ENCODE measurements at places on chromosomes 16 and 17. TPM values are rescaled to one million over a fixed set of nuclear protein-coding genes. Genes with fewer than 3 reads are reported as not detected.
A peak's percentile ranks its signal among the peaks of the same experiment; 100 is the strongest.

The TNP2 gene
- polyA plus RNA-seq: not detected

The CBX1 gene
- 57.2 TPM for polyA plus RNA-seq

The KCNJ18 gene
- not detected for polyA plus RNA-seq

The ARHGDIG gene
- polyA plus RNA-seq: not detected

The CACNG5 gene
- polyA plus RNA-seq: not detected

The TMEM170A gene
- 13.3 TPM for polyA plus RNA-seq

The TBC1D3I gene
- polyA plus RNA-seq: 0.10 TPM

The SALL1 gene
- 9.9 TPM for polyA plus RNA-seq

The NECAB2 gene
- 0.24 TPM for polyA plus RNA-seq

The NLRC5 gene
- polyA plus RNA-seq: 9.2 TPM

The PER1 gene
- 5.5 TPM for polyA plus RNA-seq

The PRRT2 gene
- 6.1 TPM for polyA plus RNA-seq

The SRRM2 gene
- 80.5 TPM for polyA plus RNA-seq

The SPN gene
- 0.05 TPM for polyA plus RNA-seq

The TGFB1I1 gene
- 63.4 TPM for polyA plus RNA-seq

The CD68 gene
- 39.6 TPM for polyA plus RNA-seq

The ACE gene
- polyA plus RNA-seq: 1.1 TPM

The UMOD gene
- not detected for polyA plus RNA-seq

The TMEM235 gene
- not detected for polyA plus RNA-seq

The KDM6B gene
- polyA plus RNA-seq: 2.4 TPM

GRCh38 chr16:57994778-57995177, 5.7 kb downstream of the ZNF319 start:
- DNase-seq: no peak

DNA sequence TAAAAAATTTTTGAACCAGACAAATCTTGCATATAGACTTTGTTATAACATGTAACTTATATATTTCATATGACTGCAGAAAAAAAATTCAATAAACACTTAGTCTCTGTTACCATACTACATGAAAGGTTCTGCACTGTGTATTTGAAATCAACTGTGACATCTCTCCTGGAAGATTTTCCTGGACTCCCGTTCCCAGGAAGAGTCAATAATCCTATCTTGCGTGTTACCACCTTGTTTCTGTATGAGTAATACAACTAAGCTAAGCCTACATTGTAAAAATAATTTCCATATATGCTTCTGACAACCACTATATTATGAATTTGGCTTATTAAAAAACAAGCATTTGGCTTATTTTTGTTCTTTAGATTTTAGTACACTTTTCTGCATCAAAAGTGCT, 665.6 kb upstream of the SOX9 start:
- no peak for DNase-seq

DNA sequence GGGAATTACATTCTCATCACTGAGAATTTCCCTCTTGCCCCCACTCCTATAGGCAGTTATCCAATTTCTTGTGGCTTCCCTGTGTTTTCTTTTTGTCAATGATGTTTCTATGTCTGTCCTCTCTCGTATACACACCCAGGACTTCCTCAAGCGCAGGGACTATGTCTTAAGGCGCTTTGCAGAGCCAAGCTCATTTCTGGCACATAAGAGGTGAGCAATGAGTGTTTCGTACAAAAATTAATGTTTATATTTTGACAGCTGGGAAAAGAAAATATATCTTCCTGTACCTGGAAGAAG, 947 bp downstream of the DDX42 start:
- DNase-seq: no peak

- no peak for DNase-seq
These were observed 25.9 kb downstream of the BCO1 start for GRCh38 chr16:81264386-81264785.

DNA sequence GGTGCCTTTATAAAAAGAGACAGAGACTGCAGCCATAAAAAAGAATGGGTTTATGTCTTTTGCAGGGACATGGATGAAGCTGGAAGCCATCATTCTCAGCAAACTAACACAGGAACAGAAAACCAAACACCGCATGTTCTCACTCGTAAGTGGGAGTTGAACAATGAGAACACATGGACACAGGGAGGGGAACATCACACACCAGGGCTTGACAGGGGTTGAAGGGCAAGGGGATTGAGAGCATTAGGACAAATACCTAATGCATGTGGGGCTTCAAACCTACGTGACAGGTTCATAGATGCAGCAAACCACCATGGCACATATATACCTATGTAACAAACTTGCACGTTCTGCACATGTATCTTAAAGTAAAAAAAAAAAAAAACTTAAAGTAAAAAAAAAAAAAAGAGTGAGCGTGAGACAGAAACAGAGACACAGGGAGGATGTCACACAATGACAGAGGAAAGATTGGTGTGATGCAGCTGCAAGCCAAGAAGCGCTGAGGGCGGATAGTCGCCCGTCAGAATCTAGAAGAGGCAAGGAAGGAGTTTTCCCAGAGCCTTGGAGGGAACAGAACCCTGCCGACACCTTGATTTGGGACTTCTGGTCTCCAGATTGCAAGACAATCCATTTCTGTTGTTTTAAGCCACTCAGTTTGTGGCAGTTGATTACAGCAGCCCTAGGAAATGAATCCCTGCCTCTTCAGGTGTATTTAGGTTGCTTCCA, 27.4 kb upstream of the TNS4 start:
- DNase-seq: no peak

GRCh38 chr17:80618304-80618703, 73.7 kb downstream of the RPTOR start:
- DNase-seq: no peak

- DNase-seq: peak; percentile 87
These were observed 75.6 kb downstream of the CHD9 start for GRCh38 chr16:53130159-53131049.

GRCh38 chr17:75808549-75808904, 23.9 kb downstream of the UNK start:
- DNase-seq: no peak

- DNase-seq: no peak
These were observed 66.4 kb downstream of the NXN start for GRCh38 chr17:913207-913606.

GRCh38 chr16:65336160-65336559, 214.3 kb upstream of the CDH11 start:
- no peak for DNase-seq

- peak; percentile 88 for DNase-seq
These were observed 2.1 kb downstream of the MFAP4 start for GRCh38 chr17:19384723-19385391.

GRCh38 chr17:81393684-81394376, 1.4 kb upstream of the BAHCC1 start:
- peak; percentile 99 for DNase-seq

DNA sequence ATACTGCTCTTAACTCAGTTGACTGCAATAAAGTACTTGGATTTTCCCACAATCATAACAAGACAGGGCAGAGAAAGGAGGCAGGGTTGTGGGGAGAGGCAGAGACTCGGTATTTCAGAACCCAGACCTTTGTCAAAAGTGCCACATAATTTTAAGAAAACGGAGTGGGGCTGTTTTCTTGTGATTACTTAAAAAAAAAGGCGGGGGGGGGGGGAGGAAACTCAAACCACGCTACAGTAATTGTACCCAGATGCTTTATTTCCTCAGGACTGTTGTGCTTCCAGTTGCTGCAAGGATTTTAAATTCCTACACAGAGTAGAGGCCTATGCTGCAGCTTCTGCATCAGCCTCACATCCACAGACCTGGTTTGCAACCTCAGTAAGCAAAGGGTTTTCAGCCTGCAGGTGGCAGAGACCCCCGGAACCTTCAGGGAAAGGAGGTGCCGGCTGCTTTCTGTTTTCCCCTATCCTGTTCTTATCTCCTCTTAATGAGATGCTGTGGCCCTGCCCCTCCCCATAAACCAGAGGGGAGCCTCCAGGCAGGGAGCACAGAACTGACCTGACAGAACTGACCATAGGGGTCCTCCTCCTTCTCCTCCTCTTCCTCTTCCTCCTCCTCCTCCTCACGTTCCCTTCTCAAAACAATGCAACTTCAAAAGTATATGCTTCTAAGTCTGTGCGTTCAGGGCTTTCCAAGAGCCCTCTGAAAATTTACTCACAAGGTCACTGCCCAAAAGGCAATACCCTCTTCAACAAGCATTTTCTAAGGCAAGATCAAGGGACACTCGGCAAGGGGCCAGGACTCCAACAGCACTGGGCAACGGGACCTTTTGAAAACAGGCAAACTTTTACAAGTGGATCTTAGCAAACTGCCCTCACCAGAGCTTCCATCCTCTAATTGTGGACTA, 7.5 kb downstream of the AXIN2 start:
- DNase-seq: no peak

GRCh38 chr17:77425791-77426641, 285.2 kb downstream of the SEC14L1 start:
- DNase-seq: peak; percentile 67

GRCh38 chr17:27296428-27296979, 2.6 kb downstream of the WSB1 start:
- DNase-seq: peak; percentile 38

DNA sequence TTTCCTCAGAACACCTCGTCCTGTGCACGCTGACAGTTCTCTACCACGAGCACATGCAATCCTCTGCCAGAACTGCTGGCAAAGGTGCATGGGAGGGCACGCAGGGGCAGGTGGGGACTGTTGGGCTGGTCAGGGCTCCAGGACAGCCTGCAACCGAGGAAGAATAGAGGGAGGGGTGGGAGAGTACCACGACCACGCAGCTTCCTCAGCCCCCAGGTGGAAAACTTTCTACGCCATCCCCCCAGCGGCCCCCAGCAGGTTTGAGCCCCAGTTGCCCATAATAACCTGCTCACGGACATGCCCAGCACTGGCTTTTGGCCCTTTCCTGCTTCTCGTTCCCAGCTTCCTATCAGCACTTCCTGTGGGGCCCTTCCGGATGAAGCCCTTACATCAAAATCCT, 199.3 kb downstream of the C16orf95 start:
- DNase-seq: no peak

DNA sequence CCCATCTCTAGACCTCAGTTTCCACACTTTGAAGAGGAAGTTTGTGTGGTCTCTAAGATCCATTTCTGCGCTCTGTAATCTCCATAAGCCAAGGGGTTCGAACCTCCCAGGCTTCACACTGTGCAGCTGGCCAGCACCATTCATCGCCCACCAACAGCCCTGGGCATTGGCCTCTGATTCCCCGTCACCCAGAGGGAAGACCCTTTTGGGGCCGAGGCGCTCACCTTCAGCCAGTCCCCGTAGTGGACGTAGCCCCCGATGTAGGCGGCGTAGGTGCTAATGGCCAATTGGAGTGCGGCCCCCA, 678 bp downstream of the TMEM101 start:
- no peak for DNase-seq

GRCh38 chr16:88385831-88386815, 3.4 kb downstream of the ZNF469 start:
- DNase-seq: no peak

DNA sequence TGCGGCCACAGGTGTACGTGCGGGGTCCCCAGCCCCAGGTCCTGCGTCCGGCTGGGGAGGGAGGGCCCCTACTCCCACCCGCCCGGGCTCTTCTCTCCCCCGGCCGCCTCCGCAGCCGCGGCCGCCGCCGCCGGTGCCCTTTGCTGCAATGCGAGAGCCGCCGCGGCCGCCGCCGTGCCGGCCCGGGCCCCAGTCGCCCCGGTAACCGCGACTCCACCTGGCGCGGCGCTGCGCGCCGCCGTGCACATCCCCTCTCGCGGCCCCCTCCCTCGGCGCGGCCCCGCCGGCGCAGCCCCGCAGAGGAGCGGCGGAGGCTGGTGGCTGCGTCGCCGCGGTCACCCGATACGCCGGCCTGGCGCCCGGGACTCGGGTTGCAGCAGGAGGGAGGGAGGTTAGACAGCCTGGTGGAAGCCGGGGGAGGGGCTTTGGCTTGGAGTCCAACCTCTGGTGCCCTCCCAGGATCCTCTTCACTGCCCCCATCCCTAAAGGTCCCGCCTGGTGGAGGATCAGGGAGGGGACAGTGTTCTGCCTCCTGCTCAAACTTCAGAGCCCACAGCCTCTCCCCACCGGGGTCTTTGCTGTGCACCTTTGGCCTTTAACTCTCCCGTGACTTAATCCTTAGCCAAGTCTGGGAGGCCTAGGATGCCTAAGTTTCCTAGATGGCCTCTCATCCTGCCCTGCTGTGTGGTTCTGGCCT, 32.9 kb downstream of the SRCIN1 start:
- DNase-seq: no peak

DNA sequence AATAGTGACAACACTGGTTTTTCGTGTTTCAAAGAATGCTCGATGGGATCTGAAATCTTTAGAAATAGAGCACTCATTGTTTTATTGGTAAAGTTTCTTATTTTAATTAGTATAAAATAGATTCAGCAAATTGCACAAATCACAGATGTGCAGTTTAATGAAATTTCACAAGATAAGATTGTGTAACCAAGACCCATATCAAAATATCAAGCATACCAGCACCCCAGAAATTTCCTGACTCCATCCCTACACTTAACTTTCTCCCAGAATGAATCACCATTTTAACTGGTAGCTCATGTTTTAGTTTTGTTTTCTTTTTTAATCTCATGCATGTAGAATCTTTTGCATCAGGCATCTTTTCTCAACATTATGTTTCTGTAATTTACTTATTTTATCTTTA, 185.9 kb downstream of the KCNJ2 start:
- DNase-seq: no peak

- DNase-seq: no peak
These were observed 63.4 kb downstream of the PITPNC1 start for GRCh38 chr17:67440277-67441051.

- DNase-seq: no peak
These were observed 702.8 kb downstream of the KCNJ2 start for GRCh38 chr17:70872103-70872502.

- DNase-seq: no peak
These were observed 545 bp downstream of the ARHGAP17 start for GRCh38 chr16:25014500-25015147.

GRCh38 chr16:50724306-50724705, 17.6 kb upstream of the CYLD start:
- DNase-seq: no peak

DNA sequence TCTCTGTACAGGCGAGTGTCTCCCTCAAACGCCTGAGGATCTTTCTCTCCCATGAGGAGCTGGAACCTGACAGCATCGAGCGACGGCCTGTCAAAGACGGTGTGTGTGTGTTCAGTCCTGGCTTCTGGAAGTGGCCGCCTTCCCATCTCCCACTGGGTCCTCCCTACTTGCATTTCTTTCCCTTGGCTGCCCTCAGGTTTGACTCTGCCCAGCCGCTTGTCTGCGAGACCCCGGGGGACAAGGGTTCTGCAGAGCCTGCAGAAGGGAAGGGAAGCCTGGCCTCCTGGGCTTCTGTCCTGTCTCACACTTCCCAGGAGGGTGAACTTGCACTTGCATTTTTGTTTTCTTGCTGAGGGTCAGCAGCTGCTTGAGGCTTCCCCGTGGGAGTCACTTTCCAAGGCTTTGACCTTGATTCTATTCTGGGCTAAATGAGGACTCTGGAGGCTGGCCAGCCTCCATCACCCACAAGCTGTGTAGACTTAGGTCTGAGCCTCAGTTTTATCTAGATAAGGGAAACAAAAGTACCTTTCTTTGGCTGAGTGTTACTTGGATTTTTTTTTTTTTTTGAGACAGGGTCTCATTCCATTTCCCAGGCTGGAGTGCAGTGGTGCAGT, 122.3 kb downstream of the ABCC1 start:
- no peak for DNase-seq

DNA sequence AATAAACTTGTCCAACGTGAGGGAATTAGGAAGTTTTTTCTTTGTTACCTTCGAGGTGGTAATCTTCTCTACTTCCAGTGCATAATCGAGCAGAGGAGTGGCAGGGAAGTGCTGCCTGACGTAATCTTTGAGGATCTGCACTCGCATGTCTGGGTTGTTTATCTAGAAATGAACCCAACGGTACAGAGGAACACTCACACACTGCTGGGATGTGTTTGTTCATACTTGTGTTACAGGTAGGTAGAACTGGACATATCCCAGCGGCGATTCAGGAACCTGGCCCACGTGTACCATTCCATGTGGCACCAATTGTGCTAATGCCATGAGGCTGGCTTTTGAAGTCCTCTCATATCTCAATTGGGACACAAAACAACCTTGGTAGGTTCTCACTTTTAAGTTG, 4.2 kb upstream of the KLHL11 start:
- no peak for DNase-seq

All from AG04450 (cell line).